ENCODE measurements at places on chromosomes 1 and 21. TPM values are rescaled to one million over a fixed set of nuclear protein-coding genes. Genes with fewer than 3 reads are reported as not detected.

Gene LCE2C
- not detected for total RNA-seq

Gene EFHD2
- total RNA-seq = 82.7 TPM

Gene MX1
- 1.7 TPM for total RNA-seq

Gene TTC22
- total RNA-seq = 16.8 TPM

Gene C1orf87
- not detected for total RNA-seq

Gene CA6
- not detected for total RNA-seq

Gene S100A3
- total RNA-seq = 7.0 TPM

Gene C4BPA
- total RNA-seq = not detected

All from tracheal epithelial cell (primary cell).